ENCODE measurements at places on chromosomes 1 and 21.

- no peak for DNase-seq
These were observed 165.6 kb downstream of the USP25 start for GRCh38 chr21:15895142-15896106.

DNA sequence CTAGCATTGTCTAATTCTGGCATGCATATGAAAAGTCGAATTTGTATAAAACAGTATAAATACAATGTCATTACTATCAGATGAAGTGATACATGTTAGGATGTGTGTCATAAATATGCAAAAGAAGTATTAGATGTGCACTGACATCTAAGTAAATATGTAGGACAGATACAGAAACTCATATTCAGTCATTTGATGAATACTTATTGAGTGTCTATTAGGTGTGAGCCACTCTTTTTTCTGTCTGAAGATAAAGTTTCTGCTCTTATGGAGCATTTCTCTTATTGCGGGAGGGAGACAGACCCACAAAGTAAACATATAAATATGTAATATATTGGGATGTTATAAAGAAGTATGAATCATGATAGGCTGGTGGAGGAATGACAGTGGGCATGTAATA is 426.6 kb upstream of the B3GALT2 start:
- no peak for DNase-seq

- DNase-seq: no peak
These were observed 82.9 kb upstream of the ACTL8 start for GRCh38 chr1:17672226-17672625.

GRCh38 chr1:184878002-184878401 is 96.3 kb downstream of the NIBAN1 start:
- DNase-seq: no peak

DNA sequence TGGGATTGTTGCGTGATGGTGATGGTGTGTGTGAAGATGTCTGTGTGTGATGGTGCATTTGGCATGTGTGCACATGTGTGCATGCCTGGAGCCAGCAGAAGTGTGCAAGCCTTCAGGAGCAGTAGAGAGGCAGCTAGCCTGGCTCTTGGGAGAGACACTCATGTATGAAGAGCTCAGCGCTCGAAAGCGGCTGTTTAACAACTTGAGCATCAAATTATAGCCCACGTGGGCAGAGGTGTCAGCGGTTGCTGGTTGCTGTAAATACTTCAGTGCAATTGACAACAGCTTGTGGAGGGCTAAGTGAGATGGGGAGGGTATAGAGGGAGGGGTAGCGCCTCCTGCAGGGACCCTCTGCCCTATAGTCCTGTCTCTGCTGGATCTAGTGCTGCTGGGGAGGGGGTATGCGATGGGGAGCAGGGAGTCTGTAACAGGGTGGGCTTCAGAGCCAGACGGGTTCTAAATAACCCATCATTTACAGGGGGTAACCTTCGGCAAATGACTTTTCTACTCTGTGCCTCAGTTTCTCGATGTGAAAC is 21.5 kb downstream of the FOXD2 start:
- no peak for DNase-seq

- no peak for DNase-seq
These were observed 50.3 kb downstream of the CAPN9 start for GRCh38 chr1:230797376-230797920.

DNA sequence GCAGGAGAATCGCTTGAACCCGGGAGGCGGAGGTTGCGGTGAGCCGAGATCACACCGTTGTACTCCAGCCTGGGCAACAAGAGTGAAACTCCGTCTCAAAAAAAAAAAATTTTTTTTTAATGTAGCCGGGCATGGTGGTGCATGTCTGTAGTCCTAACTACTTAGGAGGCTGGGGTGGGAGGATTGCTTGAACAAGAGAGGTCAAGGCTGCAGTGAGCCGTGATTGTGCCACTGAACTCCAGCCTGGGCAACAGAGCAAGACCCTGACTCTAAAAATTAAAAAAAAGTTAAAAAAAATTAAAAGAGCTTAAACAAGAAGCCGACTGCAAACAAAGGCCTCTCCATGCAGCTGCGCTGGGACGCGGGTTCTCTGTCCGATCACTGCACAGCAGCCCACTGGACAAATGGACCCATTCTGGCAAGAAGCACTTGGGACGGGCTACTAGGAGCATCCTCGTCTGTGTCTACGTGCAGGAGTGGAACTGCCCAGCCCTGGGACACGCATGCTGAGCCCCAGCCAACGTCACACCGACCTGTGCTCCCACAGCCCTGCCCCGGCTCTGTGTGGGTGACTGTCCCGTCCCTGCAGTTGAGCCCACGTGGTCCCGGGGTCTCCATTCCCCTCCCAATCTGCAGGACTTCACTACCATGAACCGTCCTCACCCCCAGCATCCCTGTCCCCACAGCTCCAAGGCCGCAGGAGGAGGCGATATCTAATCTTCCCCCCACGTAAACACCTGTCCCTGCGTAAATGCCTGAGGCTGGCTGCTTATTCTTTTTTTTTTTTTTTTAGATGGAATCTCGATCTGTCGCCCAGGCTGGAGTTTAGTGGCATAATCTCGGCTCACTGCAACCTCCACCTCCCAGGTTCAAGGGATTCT is 12.3 kb downstream of the SLC35E2B start:
- DNase-seq: no peak

Measured in urinary bladder (tissue), 4 donors.